NCI-H510A (cell line): ENCODE measurements at places on chromosomes 6 and 20.
A peak's percentile ranks its signal among the peaks of the same experiment; 100 is the strongest.

GRCh38 chr6:127342296-127342945 lies 988 bp downstream of the ECHDC1 start:
- no peak for DNase-seq

DNA sequence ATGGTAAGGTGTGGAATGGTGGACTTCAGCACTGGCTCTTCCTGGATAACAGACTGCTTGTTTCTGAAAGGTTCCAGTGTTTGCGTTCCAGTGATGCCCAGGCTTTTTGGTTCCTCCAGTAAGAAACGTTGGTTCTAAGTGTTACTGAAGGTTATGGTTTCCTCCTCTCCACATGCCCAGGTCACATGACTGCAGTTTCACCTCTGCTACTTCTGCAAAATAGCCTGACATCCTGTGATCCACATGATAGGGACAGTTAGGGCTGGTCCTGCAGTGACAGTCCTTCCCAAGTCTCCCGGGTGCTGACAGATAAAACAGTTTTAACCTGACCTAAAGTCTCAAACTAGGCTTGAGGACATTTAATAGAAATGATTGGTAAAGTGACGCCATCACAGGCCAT lies 132.2 kb upstream of the CST7 start:
- DNase-seq, result no peak

- no peak for DNase-seq
Observed at GRCh38 chr6:113461153-113461932, 395.8 kb upstream of the MARCKS start.

GRCh38 chr6:159105716-159106115 lies 60.9 kb upstream of the TAGAP start:
- no peak for DNase-seq

- DNase-seq, result no peak
Observed at GRCh38 chr6:90230548-90231215, 66.0 kb downstream of the BACH2 start.

DNA sequence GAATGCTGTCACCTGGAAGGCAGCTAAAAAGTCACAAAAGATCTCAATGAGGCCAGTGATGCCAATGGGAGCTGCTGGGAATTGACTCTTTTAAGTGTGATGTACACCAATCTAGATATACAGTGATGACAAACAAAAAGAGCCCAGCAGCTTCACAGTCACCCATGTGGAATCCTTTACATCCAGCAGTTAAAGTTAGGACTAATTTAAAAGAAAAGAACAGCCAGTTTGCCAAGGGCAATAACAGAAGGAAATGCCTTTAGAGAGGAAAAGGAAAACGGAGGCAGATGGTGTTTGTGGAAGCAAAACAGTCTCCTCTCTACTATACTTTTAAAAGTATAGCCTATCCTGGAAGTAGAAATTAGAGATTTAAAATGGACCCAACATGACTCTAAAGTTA lies 873.5 kb downstream of the EPHA7 start:
- DNase-seq, result no peak

DNA sequence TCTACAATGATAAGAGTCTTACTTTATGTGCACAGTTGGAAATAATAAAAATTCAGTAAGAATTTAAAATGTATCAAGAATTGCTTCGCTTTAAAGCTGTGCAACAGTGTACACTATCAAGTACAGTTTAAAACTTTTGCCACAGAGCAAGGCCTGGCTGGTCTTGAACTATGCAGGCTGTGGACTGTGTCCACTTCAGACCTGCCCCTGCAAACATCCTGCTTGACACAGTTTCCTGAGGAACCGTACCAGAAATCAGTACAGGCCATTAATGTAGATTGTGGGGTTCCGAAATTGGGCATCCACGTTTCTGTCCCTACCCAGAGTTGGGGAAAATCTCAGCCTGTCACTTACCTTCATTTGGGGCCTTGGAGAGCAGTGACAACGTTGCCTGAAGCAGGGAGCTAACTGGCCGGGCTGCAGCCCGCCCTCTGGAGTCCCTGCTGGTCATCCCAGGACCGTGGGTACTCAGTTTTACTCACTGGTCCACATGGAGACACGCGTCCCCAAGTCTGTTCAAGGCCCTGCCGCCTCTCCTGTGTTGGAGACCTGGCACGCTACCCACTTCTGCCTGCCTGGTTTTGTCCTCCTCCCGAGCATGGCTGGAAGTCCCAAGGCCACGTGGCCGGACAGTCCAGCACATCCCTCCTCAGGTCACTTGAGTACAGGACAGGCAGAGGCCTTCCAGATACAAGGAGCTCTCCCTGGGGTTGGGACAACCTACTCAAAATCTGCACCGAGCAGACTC lies 8.4 kb downstream of the NINL start:
- DNase-seq, result no peak

DNA sequence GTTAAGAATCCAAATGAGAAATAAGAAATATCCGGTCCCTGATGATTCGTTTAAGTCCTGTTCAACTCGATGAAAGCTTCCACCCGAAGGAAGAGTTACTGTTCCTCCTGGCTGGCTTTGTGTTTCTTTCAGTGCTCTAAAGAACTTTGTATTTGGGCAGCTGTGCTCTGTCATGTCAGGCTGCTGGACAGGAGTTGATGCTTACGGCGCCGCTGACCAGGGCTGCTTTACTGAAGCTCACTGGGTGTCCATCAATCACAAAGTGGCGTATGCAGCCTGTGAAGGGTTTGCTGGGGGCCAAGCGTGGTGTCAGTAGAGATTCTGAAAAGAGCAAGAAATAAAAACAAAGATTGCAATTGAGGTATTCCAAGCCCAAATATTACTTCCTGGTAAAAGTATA lies 21.9 kb downstream of the FAM229B start:
- no peak for DNase-seq

DNA sequence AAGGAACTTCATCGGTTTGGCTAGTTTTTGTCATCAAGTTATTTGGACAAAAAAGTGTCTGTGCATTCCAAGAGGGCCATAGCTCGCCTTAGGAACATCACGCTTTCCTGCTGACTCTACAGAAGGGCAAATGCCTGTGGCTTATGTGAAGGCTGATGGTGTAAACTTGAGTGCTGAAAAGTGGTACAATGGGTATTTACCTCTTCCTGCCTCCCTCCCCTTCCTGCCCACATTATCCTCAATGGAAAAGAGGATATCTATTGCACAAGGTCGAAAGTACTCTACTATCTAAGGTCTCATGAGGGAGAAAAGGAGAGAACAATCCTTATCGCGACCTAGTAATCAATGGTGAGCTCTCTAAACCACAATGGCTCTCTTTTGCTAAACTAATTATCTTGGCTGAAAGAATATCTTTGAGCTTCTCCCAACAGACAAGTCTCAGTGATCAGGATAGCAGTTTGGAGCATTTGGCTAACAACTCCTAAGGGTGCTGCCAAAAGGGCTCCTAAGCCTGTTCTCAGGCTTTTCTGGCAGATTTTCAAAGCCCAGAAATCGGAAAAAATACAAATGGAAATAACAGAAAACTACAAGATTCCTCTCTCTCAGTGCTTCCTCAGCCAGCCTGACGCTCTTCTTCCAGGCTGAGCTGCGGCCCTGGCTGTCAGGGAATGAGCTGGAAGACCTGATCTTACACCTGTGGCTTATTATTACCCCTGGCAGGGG lies 42.6 kb upstream of the ENPP1 start:
- DNase-seq, result no peak

- peak; percentile 11 for DNase-seq
Observed at GRCh38 chr20:57471496-57472372, 53.2 kb downstream of the CTCFL start.

DNA sequence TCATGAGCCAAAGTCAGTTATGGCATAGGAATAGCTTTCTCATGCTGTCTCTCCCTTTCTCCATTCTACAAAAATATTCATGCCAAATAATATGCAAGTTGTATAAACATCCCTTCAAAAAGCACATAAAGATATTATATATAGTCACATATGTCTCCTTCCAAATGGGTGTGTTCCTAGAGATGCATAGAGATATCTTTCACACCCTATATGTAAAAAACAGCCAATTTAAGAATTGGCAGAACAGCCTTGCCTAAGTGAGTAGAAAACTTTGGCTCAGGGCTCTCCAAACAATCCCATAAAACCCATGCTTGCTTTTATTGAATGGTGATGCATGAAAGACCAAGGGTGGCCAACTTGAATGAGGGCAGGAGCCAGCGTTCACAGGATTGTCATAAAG lies 274.7 kb upstream of the SUPT3H start:
- no peak for DNase-seq

GRCh38 chr6:88157106-88157505 lies 9.0 kb downstream of the CNR1 start:
- DNase-seq, result no peak

- peak; percentile 24 for DNase-seq
Observed at GRCh38 chr6:30615219-30615957, 1.7 kb downstream of the PPP1R10 start.

- DNase-seq, result no peak
Observed at GRCh38 chr6:136718476-136718875, 73.8 kb downstream of the MAP3K5 start.

- DNase-seq, result no peak
Observed at GRCh38 chr6:116667623-116668022, 943 bp downstream of the ZUP1 start.

DNA sequence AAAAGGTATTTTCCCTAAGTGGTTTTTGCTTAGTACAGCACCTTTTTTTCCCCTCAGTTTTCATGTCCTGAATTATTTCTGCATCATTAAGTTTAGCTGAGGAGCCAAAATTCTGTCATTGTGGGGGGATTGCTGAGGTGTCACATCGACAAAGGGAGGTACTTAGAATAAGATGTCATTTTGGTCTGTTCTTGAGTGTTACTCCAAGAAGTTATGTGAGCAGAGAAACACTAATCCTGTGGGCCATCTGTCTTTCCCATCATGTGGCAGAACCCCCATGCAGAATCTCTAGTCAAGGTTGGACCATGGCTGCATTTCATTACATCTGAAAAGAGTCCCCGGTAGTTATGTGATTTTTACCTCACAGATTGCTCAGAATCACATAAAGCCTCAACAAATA lies 167.8 kb upstream of the CENPW start:
- DNase-seq, result no peak

DNA sequence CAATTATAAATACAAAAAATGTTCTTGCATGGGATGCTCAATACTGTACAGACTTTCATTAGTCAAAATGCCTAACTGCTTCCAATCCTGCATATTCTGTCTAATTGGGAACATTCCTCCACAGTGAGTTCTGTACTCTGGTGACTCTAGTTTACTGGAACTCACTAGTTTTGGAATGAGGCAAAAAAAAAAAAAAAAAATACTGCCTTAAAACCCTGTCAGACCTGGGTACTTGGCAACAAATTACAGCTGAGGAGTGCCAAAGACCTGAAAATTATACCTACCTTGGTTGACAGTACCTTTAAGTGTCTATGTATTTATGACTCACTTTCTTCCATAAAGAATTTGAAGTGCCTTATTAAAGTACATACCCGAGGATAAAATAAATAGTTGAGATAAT lies 276.7 kb downstream of the FARS2 start:
- no peak for DNase-seq

DNA sequence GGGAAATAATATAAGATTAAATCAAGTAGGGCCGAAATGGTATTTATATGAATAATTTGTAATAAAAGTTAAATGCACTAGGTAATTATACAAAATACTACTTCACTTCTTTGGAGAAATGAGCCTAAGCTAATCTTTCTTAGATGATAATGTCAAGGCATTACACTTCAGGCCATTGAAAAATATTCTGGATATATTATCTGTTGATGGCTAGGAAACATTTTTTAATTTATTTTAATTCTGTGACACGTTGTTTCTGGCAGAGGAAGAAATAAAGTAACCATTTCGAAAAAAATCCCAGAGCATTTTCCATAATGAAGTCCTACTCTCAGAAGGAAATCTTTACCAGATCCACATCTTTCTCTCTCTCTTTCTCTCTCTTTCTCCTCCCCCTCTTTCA lies 133.9 kb downstream of the MMUT start:
- no peak for DNase-seq

GRCh38 chr20:5608442-5609161 lies 141.6 kb upstream of the SHLD1 start:
- no peak for DNase-seq

- DNase-seq, result no peak
Observed at GRCh38 chr20:42576167-42576566, 613.5 kb downstream of the PTPRT start.

DNA sequence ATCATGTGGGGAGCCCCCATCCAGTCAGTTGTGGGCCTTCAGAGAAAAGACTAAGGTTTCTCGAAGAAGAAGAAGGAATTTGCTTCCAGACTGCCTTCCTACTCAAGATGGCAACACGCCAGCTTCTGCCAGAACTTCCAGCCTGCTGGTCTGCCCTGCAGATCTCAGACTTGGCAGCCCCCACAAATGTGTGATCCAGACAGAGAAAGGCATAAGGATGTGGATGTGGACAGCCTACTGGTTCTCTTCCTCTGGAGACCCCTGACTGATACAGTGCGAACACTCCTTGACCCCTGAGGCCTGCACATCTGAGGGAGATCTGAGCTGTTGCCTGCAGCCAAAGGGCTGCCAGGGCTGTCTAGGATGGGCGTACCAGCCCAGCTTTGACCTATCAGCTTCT lies 8.6 kb downstream of the GABRR1 start:
- DNase-seq, result no peak

DNA sequence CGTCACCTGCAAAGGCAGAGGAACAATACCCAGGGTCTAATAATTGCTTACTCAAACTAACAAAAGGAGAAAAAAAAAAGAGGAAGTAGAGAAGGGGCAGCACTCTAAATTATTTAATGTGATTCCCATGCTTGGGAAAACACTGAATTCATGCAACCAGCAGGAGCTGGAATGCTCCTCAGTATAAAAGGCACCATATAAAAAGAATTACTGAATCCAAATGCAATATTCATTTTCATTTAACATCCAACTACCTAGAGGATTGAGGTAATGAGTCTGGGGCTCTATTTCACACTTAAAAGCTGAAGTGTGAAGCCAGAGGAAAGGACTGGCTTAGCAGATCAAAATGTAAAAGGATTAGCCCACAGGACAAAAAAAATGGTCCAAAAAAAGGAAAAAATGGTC lies 8.7 kb downstream of the B4GALT5 start:
- no peak for DNase-seq

DNA sequence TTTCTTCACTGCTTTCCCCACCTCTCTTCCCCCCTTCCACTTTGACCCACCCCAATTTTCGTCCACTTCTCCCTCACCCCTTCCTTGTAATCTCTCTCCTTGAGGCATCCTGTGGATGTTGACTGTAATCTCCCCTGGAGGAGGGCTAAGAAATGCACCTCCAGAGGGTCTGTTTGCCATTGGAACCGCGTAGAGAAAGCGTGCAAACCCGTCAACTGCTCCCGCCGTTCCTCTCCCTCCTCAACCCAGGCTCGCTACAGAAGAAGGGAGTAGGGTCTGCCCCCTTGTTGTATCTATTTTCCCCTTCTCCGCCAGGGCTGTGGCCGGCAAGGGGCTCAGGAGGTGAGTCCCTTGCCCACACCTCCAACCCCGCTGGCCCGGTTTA lies 502 bp upstream of the HTR1E start:
- no peak for DNase-seq

DNA sequence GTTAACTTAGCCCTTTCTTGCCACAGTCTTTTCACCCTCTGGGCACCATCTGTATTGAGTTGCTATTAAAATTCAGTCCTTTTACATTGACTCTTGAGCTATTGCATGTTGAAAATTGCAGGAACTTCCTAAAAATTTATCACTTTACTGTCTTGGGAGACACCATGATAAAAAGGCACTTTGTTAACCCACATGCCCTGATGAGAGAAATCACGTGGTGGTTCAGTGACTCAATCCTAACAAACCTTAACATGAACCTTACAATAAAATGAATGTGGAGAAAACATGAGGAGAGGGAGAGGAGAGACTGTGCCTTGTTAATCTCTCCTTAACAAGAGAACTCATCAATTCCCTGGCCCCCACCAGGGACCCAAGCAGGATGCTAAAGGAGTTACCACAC lies 30.8 kb downstream of the GSTA4 start:
- DNase-seq, result no peak
